ENCODE measurements at places on chromosomes 2 and 18.
A peak's percentile ranks its signal among the peaks of the same experiment; 100 is the strongest.

- no peak for DNase-seq
Observed at GRCh38 chr2:207459990-207460757, 69.6 kb upstream of the CREB1 start.

DNA sequence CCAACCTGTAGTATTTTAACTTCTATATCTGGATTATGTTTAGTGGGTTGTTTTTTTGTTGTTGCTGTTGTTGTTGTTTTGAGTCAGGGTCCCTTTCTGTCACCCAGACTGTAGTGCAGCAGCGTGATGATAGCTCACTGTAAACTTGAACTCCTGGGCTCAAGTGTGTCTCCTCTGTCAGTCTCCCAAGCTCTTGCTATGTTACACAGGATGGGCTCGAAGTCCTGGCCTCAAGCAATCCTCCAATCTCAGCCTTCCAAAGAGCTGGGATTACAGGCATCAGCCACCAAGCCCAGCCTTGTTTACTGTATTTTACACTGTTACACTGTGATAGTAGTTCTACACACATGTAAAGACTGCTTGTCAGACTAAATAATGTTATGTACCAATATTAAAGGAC is 9.7 kb upstream of the STRN start:
- DNase-seq: no peak

- no peak for DNase-seq
Observed at GRCh38 chr2:189528617-189529016, 52.0 kb downstream of the SLC40A1 start.

DNA sequence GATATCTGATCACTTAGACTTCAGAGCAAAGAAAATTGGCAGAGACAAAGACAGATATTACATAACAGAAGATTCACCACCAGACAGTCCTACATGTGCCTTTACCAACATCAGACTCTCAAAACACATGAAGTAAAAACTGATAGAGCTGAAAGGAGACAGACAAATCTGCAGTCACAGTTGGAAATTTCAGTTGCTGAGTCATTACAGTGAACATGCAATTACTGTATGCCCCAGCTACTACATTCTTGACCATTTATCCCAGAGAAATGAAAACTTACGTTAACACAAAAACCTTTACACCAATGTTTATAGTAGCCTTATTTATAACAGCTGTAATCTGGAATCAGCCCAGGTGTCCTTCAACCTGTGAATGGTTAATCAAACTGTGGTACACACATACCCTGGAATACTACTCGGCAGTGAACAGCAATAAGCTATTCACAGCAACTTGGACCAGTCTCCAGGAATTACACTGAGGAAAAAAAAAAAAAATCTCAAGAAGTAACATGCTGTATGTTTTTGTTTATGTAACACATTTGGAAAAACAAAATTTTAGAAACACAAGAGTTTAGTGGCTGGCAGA is 7.5 kb upstream of the SCLY start:
- no peak for DNase-seq

GRCh38 chr2:181367906-181368435 is 89.2 kb upstream of the ITGA4 start:
- no peak for DNase-seq

DNA sequence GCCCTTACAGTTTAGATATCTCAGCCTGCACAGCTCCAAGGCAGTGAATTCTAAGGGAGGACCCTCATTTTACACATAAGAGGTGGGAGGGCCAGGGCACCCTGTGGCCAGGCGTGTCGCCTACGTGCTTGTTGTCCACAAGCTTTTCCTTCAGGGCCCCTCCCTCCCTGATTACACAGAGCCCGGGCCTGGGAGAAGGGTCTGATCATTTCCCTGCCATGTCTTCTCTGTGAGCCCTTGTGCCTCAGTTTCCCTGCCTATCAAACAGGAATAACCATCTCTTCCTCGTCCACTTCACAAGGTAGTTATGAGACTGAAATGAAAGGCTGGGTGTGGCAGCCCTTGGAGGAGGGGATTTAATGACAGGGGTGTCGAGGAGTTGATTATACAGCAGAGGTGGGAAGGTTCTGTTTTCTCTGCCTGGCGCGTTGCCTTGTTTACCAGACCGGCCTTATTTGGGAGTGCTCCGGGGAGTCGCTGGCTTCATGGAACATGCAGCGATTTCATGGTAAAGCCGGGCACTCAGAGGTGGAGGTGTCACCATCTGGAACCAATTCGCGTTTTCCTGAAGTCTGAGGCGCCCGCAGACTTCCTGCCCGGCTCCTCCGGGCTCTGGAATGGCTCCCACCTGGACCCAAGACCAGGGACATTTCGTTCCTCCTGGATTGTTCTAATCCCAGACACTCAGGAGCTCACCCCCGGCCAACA is 208.9 kb downstream of the KLHL29 start:
- DNase-seq: no peak

GRCh38 chr2:235769046-235769445 is 275.2 kb downstream of the AGAP1 start:
- DNase-seq: no peak

DNA sequence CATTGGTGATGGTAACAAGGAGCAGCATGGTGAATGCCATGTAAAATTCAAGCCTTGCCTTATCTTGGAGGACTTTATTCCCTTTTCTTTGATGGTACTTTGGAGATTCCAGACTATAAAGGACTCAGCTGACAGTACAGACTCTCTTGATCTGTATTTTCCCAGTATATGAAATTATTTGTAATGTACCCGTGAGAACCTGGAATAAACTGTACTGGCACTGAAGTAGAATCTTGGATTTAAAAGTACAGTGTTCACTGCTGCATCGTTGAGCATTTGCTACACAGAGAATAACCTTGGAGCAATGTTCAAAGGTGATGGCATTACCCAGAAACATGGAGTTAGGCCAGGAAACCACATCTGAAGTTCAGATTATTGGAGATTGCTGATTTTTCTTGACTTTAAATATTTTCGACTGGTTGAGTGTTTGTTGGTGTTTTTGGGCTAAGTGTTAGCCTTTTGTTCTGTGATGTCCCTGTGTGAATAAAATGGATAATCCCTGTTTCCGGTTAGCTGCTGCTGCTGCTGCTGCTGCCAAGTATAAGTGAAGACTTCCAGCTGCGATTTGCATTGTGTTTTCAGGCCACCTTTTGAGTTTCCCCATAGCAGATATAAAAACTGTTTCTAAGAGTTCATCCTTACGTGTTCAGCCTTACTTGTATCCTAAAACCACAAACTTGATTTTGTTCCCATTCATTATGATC is 122.0 kb downstream of the SPTBN1 start:
- peak; percentile 33 for DNase-seq

DNA sequence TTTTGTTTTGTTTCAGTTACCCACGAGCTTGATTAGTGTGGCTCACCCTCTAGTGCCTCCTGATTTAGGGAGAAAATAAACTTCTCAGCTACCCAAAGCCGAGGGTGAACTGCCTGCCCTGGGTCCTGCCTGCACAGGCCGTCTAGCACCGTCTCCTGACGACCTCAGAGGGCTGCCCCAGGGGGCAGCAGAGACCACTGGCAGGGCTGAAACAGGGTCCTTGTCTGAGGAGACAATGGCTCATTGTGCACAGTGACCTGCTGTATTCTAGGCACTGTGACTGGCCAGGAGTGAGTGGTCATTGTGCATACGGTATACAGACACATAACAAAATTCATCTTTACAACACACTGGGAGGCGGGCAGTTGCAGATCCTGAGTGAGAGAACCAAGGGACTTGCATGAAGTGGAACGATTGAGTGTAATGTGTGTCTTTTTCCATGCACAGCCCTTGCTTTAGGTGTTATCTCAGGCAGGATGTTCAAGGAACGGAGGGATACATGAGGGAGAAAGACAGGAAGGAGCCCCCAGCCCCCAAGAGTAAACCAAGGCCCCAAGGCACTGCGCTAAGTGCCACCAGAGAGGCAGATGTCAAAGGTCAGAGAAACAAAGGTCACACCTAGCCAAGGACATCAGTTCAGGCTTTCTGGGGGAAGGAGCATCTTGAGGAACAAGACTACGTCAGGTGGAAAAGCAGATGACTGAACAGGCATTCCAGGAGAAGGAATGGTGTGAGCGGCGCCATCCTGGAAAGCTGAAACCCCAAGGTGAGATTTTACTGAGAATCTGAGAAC is 421.3 kb downstream of the LPIN1 start:
- no peak for DNase-seq

GRCh38 chr2:109715313-109715805 is 78.7 kb upstream of the RGPD5 start:
- DNase-seq: no peak

- DNase-seq: no peak
Observed at GRCh38 chr2:120111193-120111592, 98.3 kb downstream of the EPB41L5 start.

All from HAP-1 (cell line).